NCI-H774 (cell line): ENCODE measurements at places on chromosomes 16 and 17.

GRCh38 chr17:34899643-34900291 lies 61.5 kb downstream of the CCT6B start:
- no peak for DNase-seq

GRCh38 chr16:58360041-58360634 lies 32.1 kb upstream of the GINS3 start:
- no peak for DNase-seq

GRCh38 chr17:56908001-56908542 lies 5.8 kb downstream of the TRIM25 start:
- no peak for DNase-seq

GRCh38 chr17:42563143-42563509 lies 1.2 kb downstream of the COASY start:
- DNase-seq, result no peak

DNA sequence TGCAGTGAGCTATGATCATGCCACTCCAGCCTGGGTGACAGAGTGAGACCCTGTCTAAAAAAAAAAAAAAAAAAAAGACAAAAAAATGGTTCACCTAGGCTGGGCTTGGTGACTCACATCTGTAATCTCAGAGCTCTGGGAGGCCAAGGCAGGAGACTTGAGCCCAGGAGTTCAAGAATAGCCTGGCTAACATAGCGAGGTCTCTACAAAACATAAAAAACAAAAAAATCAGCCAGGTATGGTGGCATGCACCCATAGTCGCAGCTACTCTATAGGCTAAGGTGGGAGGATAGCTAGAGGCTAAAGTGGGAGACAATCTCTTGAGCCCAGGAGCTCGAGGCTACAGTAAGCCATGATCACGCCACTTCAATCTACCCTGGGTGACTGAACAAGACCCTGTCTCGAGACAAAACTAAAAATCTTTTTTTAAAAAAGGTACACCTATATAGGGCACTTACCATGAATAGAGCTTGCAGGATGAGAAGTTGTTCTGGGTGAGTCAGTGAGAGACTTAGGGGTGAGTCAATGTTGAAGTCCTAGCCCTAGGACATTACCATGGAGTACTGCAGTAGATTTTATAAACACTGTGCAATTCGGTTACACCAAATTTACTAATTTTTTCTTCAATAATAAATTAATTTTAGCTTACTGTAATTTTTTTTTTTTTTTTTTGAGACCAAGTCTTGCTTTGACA lies 19.0 kb downstream of the USP32 start:
- no peak for DNase-seq

DNA sequence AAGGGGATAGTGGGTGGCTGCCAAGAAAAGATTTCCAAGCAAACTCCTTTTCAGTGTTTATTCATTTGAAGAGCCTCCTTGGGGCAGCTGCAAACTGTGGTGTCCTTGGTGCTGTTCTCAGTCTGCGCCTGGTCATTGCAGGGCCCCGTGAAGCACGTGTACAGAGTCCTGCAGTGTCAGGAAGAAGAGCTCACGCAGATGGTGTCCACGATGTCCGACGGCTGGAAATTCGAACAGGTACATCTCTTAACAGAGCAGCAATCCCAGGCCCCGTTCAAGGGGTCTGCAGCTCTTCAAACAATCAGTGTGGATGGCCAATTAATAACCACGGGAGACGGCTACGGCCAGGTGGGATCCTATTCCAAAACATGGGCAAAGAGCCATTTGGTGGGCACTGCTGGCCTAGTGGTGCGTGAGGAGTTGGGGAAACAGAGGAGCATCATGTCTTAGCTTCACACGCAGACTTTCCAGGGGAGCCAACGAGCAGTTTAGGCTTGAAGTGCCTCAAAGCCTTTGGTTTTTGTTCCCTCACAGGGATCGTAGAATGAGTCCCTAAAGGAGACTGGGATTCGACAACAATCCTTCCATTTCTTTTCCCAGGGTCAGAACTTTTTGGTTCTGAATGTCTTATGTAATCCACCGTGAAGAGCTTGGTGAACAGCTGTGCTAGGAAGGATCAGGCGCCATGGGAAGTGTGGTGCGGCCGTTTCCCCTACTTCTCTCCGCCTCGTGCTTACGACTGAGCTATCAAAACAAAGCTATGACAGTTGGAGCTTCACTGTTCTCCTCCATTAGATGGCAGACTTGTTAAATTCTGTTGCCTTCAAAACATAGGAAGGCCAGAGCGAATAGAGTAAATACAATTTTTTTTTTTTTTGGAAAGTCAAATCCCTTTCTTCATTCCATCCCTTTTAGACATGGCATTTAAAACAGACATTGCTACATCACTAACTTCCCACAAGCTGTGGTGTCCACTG lies 12.6 kb downstream of the KCTD2 start:
- DNase-seq, result no peak

GRCh38 chr17:82645516-82645915 lies 2.7 kb downstream of the WDR45B start:
- no peak for DNase-seq

- DNase-seq, result no peak
Measured at GRCh38 chr16:77324729-77325128, 110.1 kb downstream of the ADAMTS18 start.

DNA sequence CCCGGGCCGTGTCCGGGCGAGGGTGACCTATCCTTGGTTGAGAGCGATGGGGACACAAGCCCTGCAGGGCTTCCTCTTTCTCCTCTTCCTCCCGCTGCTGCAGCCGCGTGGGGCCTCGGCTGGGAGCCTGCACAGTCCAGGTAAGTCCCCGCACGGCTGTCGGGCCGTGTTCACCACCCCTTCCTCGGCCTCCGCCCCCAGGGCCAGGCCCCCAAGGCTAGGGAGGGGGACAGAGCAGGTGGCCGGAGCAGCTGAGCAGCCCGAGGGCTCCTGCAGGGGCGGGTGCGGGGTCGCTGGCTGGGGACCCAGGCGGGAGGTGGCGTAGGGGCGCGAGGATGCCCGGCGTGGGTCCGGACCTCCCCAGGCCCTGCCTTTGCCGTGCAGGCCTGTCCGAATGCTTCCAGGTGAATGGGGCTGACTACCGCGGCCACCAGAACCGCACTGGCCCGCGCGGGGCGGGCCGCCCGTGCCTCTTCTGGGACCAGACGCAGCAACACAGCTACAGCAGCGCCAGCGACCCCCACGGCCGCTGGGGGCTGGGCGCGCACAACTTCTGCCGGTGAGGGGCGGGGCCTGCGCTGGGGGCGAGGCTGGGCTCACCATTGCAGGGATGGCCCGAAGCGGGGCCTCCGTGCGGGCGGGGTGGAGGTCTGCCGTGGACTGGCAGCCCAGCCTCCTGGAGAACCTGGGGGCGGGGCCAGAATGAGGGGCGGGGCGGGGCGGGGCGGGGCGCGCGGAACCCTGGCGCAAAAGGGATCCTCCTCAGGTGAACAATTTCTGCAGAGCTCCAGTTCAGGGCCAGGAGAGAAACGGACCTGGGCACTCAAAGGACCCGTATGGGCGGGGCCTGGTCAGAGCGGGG lies 631 bp downstream of the KREMEN2 start:
- peak; percentile 39 for DNase-seq

GRCh38 chr17:63250830-63251229 lies 195.3 kb downstream of the CYB561 start:
- no peak for DNase-seq

DNA sequence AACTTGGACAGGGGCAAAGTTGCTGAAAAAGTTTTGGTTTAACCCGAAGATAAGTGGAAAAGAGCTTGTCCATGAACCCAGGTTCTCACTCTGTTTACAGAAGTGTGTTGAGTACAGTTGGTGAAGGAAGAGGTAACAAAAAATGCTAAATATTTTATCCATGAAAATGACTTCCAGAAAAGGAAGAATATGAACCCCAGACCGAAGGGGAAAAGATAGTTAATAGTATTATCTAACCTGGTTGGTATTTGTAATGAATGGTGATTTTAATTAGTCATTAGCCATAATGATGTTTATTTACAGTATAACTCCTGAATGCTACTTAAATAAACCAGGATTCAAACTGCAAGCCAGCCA lies 574 bp upstream of the TMEM106A start:
- no peak for DNase-seq

DNA sequence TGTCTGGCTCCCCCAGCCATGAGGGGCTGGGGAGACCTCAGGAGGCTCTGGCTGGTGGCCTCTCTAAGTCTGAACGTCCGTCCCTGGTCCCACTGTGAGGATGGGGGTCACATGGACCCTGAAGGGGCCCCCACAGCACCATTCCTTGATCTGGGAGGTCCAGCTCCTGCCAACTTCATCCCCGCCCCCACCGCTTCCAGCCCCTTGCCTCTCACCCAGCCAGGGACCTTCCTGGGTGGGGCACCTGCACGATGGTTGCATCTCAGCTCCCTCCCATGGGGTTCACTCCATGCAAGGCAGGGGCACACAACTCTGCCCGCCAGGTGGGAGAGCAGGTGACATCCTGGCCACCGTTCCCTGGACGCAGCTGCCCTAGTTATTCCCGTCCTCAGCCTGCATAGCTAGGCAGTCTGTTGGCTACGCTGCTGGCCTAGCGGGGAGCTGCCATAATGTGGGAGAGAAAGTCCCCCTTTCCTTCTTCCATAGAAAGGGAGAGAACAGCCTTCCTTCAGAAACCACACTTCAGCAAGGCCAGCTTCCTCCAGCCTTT lies 217.9 kb upstream of the RPL38 start:
- DNase-seq, result no peak

GRCh38 chr17:74042744-74043486 lies 160.6 kb upstream of the RPL38 start:
- no peak for DNase-seq

- DNase-seq, result no peak
Measured at GRCh38 chr17:38687286-38687685, 12.5 kb upstream of the EPOP start.

DNA sequence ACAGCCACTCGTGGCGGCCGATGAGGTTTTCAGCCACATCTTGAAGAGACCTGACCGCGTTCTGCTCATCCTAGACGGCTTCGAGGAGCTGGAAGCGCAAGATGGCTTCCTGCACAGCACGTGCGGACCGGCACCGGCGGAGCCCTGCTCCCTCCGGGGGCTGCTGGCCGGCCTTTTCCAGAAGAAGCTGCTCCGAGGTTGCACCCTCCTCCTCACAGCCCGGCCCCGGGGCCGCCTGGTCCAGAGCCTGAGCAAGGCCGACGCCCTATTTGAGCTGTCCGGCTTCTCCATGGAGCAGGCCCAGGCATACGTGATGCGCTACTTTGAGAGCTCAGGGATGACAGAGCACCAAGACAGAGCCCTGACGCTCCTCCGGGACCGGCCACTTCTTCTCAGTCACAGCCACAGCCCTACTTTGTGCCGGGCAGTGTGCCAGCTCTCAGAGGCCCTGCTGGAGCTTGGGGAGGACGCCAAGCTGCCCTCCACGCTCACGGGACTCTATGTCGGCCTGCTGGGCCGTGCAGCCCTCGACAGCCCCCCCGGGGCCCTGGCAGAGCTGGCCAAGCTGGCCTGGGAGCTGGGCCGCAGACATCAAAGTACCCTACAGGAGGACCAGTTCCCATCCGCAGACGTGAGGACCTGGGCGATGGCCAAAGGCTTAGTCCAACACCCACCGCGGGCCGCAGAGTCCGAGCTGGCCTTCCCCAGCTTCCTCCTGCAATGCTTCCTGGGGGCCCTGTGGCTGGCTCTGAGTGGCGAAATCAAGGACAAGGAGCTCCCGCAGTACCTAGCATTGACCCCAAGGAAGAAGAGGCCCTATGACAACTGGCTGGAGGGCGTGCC lies 30.1 kb downstream of the CIITA start:
- DNase-seq, result no peak

DNA sequence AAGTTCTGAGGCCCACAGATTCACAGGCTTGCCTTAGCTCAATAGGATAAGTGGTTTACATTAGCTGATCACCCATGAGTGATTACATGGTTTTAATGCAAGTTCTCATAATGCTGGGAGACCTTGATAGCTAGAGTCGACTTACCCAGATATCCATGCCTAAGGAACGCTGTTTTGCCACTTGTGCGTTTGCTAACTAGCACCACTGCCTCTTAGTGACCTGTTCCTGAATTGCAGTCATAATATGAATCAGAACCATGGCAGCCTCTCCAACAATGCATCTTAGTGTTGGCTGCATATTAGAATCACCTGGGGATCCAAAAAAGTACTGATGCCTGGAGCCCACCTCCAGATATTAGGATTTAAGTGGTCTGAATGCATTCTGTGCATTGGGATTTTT lies 251.1 kb upstream of the CDH5 start:
- no peak for DNase-seq

DNA sequence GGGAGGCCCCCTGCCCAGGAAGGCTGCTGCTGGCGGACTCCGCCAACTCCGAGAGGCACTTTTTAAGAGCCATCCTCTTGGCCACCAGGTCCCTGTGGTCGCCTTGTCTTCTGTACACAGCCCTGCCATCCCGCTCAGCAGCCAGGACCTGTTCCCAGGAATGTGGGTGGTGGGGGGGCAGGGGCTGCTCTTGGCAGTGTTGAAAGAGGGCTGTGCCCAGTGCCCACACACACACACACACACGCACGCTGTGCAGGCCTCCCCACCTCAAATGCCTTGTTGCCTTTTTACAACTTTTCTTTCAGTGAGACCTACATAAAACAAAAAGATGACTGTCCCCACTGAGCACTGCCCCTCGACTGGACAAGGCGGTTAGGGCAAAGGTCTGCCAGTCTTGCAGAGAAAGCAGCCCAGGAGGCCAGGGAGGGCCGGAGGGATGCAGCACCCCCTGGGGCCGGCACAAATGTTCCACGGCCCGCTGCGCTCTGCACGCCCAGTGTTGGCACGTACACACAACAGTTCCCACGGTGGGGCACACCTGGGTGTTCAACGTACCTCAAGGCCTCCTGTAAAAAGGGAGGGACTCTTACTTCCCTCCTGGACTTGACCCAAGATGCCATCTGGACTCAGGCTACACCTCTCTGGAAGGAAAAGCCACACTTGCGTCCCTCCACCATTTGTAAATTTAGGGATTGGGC lies 18.5 kb upstream of the PITPNA start:
- no peak for DNase-seq

- DNase-seq, result no peak
Measured at GRCh38 chr17:77341069-77341541, 200.3 kb downstream of the SEC14L1 start.

DNA sequence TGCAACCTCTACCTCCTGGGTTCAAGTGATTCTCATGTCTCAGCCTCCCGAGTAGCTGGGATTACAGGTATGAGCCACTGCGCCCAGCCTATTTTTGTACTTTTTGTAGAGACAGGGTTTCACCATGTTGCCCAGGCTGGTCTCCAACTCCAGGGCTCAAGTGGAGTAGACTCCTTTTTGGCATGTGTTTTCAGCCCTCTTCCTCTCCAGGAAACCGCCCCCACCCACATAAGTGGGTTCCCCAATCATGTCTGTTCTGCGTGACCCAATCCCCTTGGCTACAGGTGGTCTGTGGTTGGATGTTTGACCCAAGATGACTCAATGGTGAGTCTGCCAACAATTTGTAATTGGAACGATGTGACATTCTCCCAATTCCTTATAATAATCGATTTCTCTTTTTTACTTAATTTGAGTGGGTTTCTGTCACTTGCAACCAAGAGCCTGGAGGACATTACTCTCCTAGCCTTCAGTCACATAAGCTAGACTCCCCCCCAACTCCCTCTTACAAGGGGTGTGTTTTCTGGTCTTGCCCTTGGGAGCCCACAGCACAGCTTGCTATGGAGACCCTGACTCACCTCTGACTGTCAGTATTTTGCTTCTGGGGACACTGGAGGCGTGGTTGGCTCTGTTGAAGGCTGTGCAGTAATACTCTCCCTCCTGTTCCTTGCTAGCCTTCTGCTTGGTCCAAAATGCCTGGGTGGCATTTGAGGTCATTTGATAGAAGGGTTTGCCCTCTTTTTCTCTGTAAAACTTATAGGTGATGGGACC lies 34.9 kb downstream of the PECAM1 start:
- no peak for DNase-seq
